Left cardiac atrium (tissue), 4 donors: ENCODE measurements at places on chromosomes 2 and 18. TPM values are rescaled to one million over a fixed set of nuclear protein-coding genes. Genes with fewer than 3 reads are reported as not detected.

- DNase-seq: no peak
Observed at GRCh38 chr18:7301094-7301493, 70.2 kb downstream of the LRRC30 start.

DNA sequence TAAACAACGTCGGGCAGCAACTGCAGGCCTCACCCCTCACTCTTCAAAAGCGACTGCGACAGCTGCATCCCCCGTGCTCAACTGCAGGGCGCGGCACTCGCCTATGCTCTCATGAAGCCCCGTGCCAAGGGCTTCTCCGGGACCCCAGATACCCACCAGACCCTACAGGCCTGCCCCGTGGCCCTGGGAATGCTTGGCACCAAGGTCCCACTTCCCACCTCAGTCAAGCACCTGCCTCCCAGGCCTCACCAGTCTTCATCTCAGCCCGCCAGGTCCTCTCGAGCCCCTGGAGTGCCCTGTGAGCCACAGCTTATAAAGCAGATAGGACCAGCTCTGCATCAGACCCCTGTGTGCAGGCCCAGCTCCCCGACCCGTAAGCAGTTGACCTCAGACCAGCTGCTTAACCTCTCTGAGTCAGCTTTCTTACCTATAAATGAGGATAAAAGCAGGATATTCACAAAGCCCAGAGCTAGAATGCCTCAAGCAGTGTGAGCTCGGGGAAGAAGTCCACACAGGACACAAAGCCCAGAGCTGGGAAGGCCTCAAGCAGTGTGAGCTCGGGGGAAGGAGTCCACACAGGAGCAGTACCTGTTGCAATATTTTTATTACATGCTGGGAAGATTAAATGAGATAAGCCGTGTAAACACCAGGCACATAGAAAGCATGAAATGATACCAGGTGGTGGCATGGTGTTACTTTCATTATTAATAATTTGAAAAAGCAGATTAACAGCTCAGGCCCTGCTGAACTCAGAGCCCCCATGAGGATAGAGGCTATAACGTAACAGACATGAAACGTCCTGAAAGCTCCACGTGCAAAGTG is 96.9 kb downstream of the HDAC4 start:
- DNase-seq: peak; percentile 11

- no peak for DNase-seq
Observed at GRCh38 chr2:217804338-217804737, 198.5 kb downstream of the TNS1 start.

DNA sequence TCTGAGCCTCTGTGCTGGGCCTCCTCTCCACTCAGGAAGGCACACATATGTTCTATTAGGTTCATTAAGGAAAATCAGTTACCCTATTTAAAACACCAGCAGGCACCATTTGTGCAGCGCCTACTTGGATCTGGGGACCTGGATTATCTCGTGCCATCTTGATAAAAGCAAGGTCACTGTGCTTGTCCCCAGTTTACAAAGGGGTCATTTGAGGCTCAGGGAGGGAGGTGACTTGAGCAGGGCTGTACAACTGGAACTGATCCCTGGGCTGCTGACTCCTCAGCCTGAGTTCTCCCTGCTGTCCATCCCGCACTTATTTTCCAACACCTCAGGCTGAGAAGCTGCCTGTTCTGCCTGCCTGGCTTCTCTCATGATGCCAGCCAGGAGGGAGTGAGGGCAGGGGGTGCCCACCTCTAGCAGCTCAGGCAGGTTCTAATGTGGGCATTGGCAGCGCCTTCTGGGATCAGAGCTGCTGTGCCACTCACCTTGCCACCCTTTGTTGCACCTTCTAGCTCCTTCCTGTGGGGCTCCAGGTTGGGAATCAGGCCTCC is 120.3 kb downstream of the GLI2 start:
- no peak for DNase-seq

- no peak for DNase-seq
Observed at GRCh38 chr2:213156717-213157116, 5.3 kb upstream of the IKZF2 start.

- no peak for DNase-seq
Observed at GRCh38 chr2:5926871-5927512, 234.8 kb downstream of the SOX11 start.

DNA sequence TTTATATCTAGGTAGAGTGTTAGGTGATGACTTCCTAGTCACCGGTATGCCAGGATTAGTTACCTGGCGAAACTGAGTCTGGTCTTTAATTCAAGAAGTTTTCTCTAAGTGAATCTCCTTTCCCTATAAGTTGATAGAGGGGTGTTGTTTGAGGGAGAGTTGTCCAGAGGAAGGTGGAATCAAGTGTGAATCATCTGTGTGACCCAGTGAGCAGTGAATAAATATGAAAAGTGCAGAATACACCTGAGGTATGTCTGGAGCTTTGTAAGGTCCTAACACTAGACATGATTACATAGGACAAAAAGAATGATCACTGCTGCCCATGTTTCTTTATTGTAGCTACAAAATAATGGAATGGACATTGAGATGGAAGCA is 11.2 kb downstream of the POU3F3 start:
- DNase-seq: no peak

GRCh38 chr2:226887940-226888339 is 52.1 kb downstream of the RHBDD1 start:
- DNase-seq: no peak

GRCh38 chr2:135050132-135050531 is 2.0 kb upstream of the RAB3GAP1 start:
- no peak for DNase-seq

- no peak for DNase-seq
Observed at GRCh38 chr18:23684515-23685197, 4.6 kb upstream of the LAMA3 start.

GRCh38 chr18:67354091-67354490 is 162.4 kb downstream of the DSEL start:
- DNase-seq: no peak

DNA sequence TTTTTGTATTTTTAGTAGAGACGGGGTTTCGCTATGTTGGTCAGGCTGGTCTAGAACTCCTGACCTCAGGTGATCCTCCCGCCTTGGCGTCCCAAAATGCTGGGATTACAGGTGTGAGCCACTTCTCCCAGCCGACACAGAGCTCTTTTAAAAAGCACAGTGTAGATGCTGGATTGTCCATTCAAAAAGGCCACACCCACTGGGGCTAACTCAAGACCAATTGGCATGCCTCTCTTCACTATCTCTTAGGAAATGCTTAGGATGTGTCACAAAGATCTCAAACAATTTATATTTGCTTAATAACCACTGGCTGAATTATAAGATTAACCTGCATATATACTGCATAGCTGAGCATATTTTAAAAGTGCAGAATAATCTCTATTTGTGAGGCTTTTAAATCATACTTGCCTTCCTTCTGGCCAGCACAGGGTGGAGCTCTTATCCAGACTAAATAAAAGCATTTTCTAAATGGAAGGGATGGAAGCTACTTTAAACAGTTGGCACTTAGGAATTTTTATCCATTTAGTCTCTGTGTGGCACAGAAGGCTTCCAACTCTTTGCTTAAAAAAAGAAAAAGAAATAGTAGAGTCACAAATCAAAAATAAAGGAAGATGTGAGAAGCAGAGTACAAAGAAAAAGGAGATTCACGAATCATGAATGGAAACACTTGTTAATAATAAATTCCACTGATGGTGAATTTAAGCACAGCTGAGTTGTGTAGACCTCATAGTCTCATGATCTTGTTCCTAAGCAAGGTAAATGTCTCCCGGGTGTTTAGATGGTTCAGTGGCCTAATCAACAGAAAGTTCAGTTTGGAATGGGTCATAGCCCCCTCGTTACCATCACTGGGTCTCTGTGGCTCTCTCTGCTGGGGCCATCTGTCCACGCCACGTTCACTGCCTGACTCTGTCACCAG is 22.4 kb downstream of the CRYGD start:
- no peak for DNase-seq

- DNase-seq: no peak
Observed at GRCh38 chr2:163471947-163472346, 263.9 kb downstream of the FIGN start.

The PLGLB2 gene
- total RNA-seq: 1.3 TPM

The SPHKAP gene
- 59.2 TPM for total RNA-seq

The CKAP2L gene
- 0.05 TPM for total RNA-seq

The REG1B gene
- not detected for total RNA-seq

The GALNT14 gene
- total RNA-seq: 0.53 TPM

The C2orf78 gene
- total RNA-seq: not detected

The IL37 gene
- total RNA-seq: not detected
